ENCODE measurements at places on chromosomes 4 and X.

DNA sequence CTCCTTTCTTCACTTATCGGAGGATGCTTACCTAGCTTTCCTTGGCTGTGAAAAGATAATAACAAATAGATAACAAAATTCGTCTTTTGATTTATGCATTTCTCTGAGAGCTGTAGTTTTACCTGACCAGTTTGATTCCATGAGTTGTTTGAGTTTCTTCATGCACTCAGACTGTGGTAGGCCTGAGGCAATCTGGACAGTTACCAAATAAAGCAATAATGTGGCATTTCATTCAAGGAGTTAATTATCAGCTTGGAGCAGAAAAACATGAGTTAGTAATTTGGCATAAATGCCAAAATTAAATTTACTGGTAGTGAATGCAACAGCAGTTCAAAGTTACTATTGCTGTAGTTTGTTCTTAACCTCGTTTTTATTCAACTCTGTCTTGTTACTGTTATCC, 53.5 kb downstream of the FABP2 start:
- no peak for DNase-seq

- no peak for DNase-seq
Measured at GRCh38 chrX:105552395-105552794, 269.9 kb upstream of the NRK start.

GRCh38 chr4:83851261-83852084, 315.6 kb downstream of the GPAT3 start:
- DNase-seq: no peak

GRCh38 chrX:115535844-115536243, 25.1 kb upstream of the PLS3 start:
- DNase-seq: no peak

GRCh38 chr4:141352331-141352730, 131.6 kb downstream of the ZNF330 start:
- DNase-seq: no peak

GRCh38 chr4:108193886-108194672, 25.3 kb upstream of the LEF1 start:
- DNase-seq: no peak

- DNase-seq: peak; percentile 28
Measured at GRCh38 chrX:151753313-151754046, 18.9 kb downstream of the CNGA2 start.

DNA sequence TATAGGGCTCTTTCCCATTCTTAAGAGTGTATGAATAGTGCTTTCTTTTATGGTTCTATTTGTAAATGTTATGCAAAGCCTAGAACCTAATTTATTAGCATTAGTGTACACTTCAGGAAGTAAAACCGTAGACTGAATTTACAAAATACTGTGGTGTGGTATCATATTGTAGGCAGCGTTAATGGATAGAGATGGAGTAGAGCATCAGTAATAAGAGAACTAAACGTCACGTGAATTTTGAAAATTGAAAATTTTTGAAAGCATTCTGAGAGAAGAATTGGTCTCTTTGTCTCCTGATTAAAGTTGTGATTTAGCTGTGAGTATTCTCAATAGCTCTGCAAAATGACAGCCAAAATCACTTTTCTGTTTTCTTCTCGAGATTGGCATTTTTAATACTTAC, 2.9 kb downstream of the STIM2 start:
- DNase-seq: no peak

GRCh38 chrX:82092307-82092706, 890.4 kb downstream of the SH3BGRL start:
- no peak for DNase-seq

DNA sequence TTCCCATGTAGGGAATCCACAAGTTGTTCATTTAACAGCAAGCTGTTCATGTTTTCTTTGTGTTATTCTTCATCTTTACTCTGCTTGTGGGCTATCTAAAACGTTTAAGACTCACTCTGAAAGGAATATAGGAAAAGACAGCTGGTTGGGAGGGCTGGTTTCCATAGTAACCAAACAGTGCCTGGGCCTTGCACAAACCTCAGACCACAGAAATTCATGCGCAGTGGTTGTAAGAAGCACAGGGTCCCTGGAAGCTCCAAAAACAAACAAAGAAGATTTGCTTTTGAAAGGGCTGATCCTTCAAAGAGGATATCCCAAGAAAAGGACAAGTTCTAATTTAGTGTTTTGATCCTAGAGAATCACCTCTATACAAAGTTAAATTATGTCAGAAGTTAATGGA, 7.8 kb downstream of the SERTM2 start:
- no peak for DNase-seq

- DNase-seq: no peak
Measured at GRCh38 chr4:97185233-97185632, 958.0 kb downstream of the STPG2 start.

DNA sequence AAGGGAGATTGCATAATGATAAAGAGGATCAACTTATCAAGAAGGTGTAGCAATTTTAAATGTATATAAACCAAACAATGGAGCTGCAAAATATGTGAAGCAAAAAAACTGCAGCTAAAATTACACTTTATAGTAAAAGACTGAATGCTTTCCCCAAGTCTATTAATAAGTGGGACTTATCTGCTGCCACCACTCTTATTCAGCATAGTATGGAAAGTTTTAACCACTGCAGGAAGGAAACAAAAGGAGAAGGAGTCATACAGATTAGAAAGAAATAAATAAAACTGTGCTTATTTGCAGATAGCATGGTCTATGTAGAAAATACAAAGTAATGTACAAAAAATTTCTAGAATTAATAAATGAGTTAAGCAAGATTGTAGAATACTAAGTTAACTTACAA, 94.1 kb upstream of the GK2 start:
- DNase-seq: no peak

DNA sequence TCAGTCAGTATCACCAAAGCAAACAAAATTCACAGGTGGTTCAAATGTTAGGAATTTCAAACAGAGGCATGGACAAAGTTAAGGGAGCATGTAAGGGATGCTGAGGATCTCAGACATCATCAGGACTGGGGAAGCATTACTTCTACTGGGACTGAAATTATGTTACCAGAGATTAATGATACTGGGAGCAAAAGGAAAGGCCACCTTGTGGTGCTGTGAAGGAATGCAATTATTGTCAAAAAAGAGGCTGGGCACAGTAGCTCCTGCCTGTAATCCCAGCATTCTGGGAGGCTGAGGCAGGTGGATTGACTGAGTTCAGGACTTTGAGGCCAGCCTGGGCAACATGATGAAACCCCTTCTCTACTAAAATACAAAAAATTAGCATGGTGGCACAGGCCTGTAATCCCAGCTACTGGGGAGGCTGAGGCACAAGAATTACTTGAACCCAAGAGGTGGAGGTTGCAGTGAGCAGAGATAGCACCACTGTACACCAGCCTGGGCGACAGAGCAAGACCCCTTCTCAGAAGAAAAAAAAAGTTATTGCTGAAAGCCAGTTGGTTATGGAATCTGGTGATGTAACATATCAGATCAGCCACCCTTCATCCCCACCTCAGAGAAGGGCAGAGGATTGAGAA, 954.3 kb downstream of the PCDH7 start:
- no peak for DNase-seq

DNA sequence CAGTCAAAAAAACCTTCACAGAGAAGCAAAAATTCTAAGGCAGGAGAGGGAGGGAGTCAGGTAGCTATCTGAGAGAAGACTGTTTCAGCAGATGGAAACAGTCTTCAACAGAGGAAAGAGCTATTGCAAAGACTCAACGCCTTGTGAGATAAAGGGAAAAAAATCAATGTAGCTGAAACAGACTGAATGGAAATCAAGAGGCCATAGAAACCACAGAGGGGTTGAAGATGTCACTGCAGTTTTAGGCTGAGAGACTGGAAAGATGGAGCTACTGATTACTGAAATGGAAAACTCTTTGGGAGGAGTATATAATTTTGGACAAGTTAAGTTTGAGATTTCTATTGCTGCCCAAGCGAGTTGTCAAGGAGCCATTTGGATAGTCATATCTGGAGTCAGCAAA, 28.4 kb upstream of the CXCL8 start:
- DNase-seq: no peak

DNA sequence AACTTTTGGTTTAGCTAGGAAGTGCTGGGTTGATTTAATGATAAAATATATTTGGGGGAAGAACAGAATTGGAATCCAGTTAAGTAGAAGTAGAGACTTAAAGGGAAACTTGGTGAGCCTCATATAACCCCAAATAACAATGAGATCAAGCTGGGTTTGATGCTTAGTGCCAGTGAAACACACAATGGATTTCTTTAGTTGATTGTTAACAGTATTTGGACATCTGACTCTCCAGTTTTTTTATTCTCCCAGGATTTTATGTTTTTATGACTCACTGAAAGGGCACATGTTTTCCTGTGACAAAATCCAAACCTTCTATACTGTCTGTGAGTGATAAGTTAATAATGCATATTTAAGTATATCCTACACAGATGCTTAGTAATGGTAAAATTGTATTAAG, 2.7 kb upstream of the NEUROG2 start:
- DNase-seq: no peak

- no peak for DNase-seq
Measured at GRCh38 chr4:153764601-153765368, 5.0 kb upstream of the RNF175 start.

DNA sequence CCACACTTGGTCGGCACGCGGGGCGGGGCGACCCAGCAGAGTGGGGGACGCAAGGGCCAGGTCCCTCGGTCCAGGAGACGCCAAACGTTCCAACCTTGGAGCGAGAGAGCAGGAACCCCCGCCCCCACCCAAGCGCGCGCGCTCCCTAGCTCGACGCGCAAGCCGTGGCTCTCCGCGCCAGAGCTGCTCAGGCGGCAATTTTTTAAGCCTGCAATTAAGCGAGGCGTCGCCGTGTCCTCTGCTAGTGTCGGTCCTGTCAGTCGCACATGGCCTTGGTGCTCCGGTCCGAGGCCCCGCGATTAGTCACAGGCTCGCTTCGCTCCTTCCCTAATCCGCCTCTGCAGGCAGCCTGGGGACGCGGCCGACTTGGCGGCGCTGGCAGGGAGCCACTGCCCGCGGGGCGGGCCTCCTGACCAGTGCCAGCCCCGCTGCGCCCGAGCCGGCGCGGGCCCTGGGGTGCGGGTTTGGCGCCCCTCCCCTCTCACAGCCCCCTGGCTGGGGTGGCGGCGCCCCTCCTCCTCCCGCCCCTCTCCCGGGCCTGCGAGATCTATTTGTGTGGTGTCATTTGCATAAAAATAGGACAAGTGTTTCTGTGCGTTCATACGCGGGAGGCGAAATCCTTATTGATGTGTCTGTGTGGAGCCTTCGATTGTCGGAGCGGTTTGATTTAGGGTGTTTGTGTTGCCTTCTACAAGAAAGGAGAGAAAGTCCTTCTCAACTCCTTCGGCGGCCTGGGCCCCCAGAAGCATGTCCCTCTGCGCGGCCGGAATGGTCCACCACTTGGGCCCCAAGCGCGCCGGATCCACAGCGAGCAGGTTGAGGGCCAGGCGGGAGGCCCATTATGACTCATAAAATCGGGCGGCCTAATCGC, 9.8 kb upstream of the BCOR start:
- DNase-seq: peak; percentile 54

- no peak for DNase-seq
Measured at GRCh38 chr4:174713181-174713580, 115.9 kb downstream of the GLRA3 start.

DNA sequence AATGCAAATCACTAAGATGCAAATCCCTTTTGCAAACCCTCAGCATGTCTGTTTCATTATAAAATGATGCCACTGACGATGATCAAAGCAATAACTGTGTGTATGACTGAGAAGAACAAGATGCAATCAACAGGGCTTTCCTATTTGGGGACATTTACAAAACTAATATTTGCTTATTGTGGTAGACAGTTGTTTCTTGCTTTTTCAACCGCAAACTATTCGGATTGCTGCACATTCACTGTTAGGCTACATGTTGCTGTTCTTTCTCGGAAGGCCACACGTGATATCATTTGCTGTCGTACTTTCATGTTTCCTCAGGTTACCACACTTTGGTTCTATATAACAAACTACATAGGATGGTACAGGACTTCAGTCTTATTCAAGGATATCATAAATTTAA, 49.8 kb downstream of the NPY5R start:
- DNase-seq: no peak

DNA sequence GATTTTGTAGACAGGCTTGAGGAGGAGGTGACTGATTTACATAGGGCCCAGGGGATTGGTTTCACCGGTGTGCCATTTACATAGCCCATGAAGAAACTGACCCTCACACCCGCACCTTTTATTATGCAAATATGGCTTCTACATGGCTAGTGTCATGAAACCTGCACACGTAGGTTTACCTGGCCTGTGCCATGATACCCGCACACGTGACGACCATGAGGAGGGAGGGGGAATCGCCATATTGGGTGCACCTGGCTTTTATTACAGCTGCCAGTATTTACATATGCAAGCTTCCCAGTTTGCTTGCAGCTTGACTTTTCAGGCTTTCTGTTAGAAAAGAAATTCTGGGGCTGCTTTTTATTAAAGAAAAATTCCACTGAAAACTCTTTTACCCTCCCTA, 359.7 kb downstream of the ADAM29 start:
- DNase-seq: no peak

GRCh38 chr4:82811838-82812341, 13.3 kb upstream of the SCD5 start:
- no peak for DNase-seq

GRCh38 chr4:110485452-110485851, 9.5 kb downstream of the ENPEP start:
- DNase-seq: no peak

- no peak for DNase-seq
Measured at GRCh38 chr4:62342346-62342745, 1142.2 kb downstream of the ADGRL3 start.
